Activated naive CD4-positive, alpha-beta T cell treated with anti-CD3 and anti-CD28 coated beads, Interleukin-2, amount 50 U/mL, for 16 hours (primary cell): ENCODE measurements at places on chromosomes 1 and 21.

- no peak for DNase-seq
Observed at GRCh38 chr1:11990303-11991032, 10.2 kb downstream of the MFN2 start.

DNA sequence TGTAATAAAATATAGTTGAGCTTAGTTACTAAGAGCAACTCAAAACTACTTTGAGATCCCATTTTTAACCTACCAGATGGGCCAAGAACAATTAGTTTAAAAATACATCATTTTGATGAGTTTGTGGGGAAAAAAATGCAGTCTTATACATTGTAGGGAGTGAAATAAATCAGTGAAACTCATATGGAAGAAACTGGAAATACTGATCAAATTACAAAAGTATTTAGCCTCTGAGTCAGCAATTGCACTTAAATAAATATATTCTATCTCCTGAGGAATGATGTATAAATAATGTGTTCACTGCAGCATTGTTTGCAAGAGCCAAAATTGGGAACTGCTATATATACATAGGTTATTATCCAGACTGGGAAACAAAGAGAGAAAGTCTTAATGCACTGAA, 4.6 kb upstream of the SMCP start:
- DNase-seq = no peak

DNA sequence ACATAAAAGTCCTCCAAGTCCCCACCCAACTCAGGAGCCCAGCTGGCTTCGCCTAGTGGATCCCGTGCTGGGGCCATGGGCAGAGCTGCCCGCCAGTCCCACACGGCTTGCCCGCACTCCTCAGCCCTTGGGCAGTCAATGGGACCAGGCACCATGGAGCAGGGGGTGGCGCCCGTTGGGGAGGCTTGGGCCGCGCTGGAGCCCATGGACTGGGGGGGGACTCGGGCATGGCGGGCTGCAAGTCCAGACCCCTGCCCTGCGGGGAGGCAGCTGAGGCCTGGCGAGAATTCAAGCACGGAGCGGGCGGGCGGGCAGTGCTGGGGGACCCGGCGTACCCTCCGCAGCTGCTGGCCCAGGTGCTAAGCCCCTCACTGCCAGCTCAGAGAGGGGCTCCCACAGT, 249.8 kb upstream of the PLD5 start:
- DNase-seq = no peak

DNA sequence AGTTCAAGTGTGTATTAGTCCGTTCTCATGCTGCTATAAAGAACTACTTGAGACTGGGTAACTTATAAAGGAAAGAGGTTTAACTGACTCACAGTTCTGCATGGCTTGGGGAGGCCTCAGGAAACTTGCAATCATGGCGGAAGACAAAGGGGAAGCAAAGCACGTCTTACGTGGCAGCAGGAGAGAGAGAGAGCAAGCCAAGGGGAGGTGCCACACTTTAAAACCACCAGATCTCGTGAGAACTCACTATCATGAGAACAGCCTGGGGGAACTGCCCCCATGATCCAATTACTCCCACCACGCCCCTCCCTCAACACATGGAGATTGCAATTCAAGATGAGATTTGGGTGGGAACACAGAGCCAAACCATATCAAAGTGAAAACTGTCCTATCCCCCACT, 4.1 kb upstream of the MIS18A start:
- no peak for DNase-seq

DNA sequence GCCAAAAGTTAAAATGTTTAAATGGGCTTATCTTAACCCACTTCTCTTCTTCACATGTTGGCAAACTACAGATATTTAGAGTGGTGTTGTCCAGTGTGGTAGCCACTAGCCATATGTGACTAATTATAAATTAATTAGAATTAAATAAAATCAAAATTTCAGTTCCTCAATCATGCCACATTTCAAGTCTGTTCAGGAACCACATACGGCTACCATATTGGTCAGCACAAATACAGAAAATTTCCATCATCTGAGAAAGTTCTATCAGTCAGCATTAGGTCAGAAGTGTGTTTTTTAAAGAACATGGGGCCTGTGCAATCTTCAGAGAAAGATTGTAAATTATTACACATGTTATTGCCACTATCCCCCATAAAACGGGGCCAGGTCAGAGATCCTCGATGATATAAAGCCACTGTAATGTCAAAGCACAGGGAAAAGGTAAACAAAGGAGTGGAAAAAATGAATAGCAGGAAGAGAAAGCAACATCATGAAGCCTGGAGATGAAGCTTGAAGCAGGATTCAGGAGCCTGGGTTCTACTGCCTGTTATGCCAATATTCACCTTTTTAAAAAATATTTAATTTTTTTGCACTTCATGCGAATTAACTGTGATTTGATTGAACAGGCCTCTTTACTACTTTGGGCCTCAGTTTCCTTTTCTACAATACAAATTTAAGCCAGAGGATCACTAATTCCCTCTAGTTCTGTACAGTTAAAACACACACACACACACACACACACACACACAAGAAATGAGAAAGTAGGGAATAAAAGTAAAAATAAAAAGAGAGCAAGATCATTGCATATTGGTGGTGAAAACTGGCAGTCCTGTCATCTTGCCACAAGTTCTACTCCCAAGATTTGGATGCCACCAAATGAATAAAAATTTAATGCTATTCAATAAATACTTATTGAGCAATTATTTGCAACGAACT, 2.3 kb downstream of the RSBN1 start:
- DNase-seq = no peak

GRCh38 chr1:101730559-101730958, 266.2 kb downstream of the OLFM3 start:
- no peak for DNase-seq

DNA sequence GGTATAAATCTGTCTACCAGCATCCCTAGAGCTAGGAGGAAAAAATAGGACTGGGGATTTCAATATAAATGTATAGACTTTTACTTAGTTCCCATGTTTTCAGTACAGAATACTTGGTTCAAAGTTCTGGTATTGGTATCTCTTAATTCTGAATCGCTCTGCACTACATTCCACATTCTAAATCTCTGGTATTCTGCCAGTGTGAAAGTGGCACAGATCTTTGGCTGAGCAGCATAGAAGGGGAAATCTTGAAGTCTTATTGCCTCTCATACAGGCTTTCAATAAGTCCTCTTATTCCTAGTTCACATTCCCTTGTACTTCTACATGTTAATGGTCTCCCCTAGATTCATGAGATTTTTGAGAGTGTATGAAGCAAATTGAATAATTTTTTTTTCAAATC, 74.0 kb upstream of the HSPA13 start:
- no peak for DNase-seq

GRCh38 chr1:104905322-104905721, 1155.6 kb downstream of the AMY1C start:
- no peak for DNase-seq

DNA sequence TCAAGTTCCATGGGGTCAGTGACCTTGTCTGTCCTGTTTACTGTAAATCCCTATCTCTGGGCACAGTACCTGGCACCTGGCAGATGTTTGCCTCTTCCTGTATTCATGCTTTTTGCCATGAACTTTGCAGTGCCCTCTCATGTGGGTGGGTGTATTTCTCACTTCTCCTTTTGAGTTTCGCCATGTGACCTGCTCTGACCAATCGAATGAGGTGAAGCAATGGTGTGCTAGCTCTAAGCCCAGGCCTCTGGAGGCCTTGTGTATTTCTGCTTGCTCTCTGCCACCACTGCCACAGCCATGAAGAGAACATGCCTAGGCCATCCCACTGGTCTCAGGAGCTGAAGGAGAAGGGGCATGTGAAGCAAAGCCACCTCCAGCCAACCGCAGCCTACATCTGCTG, 185.5 kb upstream of the ZC3H12A start:
- no peak for DNase-seq

GRCh38 chr1:981491-981954, 370 bp downstream of the PERM1 start:
- DNase-seq = no peak

DNA sequence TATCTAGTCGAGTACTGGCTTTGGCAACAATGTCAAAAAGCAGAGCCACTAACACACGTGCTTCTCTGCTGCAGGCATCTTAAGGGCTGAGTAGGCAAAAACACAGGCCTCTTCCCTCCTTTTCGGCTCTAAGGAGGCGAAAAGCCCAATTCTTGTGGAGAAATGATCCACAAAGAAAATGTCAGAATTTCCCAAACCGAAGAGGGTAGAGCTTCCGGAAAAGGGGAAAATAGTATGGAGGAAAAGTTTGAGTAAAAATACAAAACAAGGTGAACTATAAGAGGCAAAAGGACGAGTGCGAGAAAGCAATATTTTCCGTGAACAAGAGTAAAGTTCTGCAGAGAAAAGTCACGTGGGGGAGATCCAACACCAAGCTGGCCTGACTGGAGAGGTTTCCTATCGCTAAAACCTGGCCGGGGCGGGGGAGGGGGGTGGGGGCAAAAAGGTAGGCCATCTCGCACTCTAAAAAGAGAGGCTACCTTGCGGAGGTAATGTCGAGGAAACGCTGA, 551 bp downstream of the ZRANB2 start:
- peak; percentile 26 for DNase-seq

DNA sequence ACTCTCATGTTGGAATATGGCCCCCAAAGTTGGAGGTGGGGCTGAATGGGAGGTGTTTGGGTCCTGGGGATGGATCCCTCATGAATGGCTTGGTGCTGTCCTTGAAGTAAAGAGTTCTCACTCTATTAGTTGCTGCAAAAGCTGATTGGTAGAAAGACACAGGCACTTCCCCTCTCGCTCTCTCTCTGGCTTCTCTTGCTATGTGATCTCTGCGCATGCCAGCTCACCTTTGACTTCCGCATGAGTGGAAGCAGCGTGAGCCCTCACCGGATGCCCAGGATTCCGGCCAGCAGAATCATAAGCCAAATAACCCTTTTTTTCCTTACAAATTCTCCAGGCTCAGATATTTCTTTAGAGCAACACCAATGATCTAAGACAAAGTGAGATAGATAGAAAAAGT, 20.9 kb upstream of the CCSAP start:
- DNase-seq = no peak

DNA sequence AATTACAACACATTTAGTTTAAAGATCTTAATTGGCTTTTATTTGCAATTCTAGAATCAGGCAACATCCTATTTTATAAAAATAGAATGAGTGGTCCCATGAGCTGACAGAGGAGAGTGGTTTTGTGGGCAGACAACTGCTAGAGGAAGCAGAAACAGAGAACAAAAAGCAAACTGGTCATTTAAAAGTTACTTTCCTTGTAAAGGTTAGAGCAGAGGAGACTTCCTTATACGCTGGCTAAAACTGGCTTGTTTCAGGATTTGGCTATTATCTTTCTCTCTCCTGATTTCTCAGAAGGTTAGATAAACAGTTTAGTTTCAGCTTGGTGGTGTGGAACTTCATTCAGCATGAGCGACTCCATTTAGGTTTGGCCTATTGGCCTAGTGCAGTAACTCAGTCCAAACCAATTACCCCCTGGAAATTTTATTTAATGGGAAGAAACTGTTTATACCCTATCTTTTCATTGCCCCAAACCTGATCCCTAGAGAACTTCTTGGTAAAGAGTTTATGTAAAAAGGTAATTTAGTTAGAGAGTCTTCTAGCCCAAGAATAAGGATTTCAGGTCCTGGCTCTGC, 32.2 kb upstream of the IL20 start:
- no peak for DNase-seq

DNA sequence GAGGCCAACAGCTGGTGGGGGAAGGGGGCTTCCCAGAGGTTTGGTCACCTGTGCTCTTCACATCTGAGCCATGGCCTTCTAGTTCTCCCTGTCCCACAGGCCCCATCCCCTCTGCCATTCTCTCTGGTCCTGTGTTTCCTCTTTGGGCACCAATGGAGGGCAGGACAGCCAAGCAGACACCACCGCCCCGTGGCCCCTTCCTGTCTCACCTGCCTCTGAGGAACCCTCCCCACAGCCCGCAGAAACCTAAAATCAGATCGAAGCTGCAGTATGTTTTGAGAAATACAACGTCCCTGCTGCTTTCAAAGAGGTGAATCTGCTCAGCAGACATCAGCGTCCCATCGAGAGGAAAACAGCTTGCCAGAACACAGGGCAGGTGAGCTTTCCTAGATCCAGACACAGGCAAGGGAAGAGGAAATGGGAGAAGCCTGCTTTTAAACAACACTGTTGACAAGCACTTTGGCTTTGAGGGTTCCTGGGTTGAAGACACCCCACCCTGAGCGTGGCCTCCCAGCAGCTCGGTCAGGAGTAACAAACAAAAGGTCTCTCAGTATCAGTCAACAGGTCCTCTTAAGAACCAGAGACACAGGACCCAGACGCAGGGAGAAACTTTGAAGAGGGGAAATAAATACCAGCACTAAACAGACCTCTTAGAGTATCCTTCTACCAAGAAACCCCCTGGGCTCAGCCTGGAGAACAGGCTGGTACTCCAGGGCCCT, 2.3 kb downstream of the PANK4 start:
- DNase-seq = no peak

DNA sequence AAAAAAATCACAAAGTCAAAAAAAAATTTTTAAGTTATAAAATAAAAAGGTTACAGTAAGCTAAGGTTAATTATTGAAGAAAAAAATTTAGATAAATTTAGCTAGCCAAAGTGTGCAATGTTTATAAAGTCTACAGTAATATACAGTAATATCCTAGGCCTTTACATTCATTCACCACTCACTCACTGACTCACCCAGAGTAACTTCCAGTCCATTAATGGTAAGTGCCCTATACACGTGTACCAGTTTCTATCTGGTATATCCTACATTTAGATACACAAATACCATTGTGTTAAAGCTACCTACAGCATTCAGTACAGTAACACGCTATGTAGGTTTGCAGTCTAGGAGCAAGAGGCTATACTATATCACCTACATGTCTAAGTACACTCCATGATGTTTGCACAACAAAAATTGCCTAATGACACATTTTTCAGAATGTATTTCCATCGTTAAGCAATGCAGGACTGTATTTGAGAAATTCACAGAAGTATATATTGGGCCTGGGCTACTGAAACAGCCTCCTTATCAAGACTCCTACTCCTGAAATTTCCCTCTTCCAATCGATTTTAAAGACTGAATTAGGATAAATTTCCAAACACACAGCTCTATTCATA, 155.1 kb downstream of the COP1 start:
- no peak for DNase-seq

- DNase-seq = no peak
Observed at GRCh38 chr1:81754424-81754823, 46.3 kb upstream of the ADGRL2 start.

DNA sequence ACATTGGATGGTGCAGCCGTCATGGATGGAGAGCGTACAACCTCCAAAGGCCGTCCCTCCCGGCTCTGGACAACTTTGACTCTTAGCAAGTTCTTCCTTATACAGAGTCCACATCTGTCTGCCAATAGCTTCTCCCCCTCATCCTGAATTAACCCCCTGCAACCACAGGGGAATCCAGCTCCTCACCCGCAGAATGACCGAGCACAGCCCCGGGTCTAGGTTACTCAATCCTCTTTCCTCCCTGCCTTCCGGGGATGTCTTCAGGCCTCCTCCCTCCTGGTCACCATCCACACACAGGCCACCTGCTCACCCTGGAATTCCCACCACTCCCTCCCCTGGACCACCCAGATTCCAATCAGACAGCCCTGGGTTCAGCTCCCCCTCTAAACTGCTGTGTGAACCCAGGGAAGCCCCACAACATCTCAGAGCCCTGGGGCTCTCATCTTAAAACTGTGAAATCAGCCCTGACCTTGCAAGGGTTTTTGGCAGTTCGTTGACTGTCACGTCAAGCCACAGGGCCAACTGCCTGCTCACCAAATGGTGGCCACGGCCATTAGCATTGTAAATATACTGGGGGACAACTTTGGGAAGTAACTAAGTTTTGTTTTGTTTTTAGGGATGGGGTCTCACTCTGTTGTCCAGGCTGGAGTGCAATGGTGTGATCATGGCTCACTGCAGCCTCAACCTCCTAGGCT, 54.2 kb downstream of the HSPG2 start:
- no peak for DNase-seq
